ENCODE measurements at places on chromosomes 5 and 9.

GRCh38 chr9:87786423-87786822, 60.5 kb downstream of the CTSL start:
- DNase-seq: no peak

- DNase-seq: no peak
These were observed 18.9 kb downstream of the FNBP1 start for GRCh38 chr9:130023994-130024596.

GRCh38 chr5:110268985-110269384, 457.5 kb downstream of the TMEM232 start:
- DNase-seq: no peak

- no peak for DNase-seq
These were observed 14.0 kb downstream of the NFX1 start for GRCh38 chr9:33304362-33304761.

GRCh38 chr5:133603711-133604110, 8.6 kb downstream of the FSTL4 start:
- DNase-seq: no peak

GRCh38 chr9:119991797-119992196, 588.2 kb downstream of the CDK5RAP2 start:
- DNase-seq: no peak

- DNase-seq: no peak
These were observed 9.3 kb downstream of the PCDHGA12 start for GRCh38 chr5:141439411-141440141.

DNA sequence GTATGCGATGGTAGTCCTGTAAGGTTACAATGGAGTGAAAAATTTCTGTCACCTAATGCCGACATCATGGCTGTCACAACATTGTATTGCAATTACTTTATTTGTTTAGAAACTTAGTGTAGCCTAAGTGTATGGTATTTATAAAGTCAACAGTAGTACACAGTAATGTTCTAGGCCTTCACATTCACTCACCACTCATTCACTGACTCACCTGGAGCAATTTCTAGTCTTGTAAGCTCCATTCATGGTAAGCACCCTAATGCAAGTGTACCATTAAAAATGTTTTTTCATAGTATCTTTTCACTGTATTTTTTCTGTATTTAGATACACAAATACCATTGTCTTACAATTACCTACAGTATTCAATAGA, 58.5 kb downstream of the ATP10B start:
- DNase-seq: no peak

DNA sequence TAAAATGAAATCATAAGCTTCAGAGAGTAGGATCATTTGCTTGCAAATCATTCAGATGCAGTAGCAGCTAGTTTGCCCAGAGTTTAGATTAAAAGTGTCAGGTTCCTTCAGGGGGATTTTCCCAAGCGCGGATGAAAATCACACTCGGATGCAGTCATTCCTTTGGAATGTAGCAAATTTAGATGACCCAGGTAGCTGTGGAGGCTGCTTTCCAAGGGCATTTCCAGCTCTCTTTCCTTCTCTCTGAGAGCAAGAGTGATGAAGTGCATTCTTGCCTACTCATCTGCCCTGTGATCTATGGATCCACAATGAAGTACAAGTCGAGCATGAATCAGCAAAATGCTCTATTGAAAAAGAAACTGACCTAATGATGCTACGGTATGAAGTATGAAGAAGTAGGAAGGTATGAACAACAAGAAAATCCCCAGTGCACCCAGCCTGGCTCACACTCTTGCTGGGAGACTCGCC, 200.2 kb downstream of the PLK2 start:
- DNase-seq: peak; percentile 62

- no peak for DNase-seq
These were observed 5.2 kb downstream of the DNM1 start for GRCh38 chr9:128208386-128208785.

GRCh38 chr9:82608487-82608886, 454.5 kb downstream of the RASEF start:
- no peak for DNase-seq

GRCh38 chr5:113067635-113068344, 91.2 kb downstream of the DCP2 start:
- DNase-seq: no peak

GRCh38 chr9:15404171-15404570, 18.5 kb upstream of the SNAPC3 start:
- no peak for DNase-seq

GRCh38 chr5:172670005-172670402, 28.9 kb downstream of the NEURL1B start:
- no peak for DNase-seq

- DNase-seq: no peak
These were observed 9.4 kb upstream of the BOD1 start for GRCh38 chr5:173625673-173626504.

GRCh38 chr5:39501397-39501796, 76.6 kb upstream of the DAB2 start:
- no peak for DNase-seq

GRCh38 chr9:107465467-107466451, 23.8 kb downstream of the KLF4 start:
- peak; percentile 91 for DNase-seq

DNA sequence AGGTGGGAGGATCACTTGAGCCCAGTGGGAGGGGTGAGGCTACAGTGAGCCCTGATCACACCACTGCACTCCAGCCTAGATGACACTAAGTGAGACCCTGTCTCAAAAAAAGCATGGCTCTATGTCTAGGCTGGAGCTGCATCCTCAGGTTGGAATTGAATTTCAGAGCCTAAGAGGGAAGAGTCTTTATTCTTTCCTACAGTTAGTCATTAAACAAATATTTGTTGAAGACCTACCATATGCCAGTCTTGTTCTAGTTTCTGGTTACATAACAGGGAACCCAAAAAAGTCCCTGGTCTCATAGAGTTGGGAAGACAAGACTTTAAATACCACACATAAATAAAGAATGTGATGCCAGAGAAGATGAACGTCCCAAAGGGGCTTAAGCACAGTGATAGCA, 6.9 kb upstream of the GRPEL2 start:
- no peak for DNase-seq

DNA sequence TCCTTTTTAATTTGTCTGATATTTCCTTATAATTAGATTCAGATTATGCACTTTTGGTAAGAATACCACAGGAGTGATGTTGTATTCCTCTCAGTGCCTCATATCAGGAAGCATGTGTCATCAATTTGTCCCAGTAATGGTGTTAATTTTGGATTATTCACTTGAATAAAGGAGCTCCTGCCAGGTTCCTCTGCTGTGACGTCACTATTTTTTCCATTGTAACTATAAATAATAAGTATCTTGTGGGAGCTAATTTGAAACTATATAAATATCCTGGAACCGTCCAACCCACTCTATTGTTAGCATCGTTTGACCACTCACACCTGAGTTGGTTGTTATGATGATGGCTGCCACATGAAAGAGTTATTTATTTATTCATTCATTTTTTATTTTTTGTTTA, 107.9 kb downstream of the INVS start:
- DNase-seq: no peak

DNA sequence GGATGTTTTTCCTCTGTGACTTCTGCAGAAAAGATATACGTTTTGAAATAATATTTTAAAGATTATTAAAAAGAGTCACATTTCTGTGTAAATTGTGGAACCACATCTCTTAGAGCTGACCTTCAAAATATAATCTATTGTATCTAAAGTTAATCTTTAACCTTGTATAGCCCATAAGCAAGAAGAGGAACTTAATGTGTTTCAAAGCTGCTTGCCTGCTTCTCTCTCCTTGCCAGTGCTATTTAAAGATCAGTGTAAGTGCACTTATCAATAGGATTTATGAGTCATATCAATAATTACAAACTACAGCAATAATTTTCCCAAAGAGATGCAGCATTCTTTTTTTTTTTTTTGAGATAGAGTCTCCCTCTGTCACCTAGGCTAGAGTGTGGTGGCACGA, 29.4 kb upstream of the GDA start:
- DNase-seq: no peak

DNA sequence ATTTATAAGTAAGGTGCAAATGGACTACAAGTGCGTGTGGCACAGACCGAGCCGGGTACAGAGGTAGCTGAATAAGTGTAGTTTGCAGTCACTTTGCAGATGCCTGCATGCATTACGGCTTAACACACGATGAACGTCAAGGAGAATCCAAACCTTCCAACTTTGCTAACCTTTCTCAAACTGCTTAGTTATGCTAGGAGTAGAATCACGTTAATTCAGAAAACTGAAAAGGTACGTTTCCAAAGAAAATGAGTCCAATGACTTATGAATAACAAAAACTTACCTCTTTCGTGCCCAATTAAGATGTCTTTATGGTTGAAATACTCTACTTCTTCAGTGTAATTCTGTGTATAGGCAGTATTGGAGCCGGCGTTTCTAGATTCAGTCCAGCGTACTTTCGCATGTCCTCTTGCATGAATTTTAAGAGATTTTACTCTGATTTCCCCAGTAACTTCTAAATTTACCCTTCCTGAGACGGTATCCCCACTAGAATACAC, 539 bp downstream of the ARRDC3 start:
- no peak for DNase-seq

- DNase-seq: no peak
These were observed 112.6 kb downstream of the CAVIN4 start for GRCh38 chr9:100690438-100690837.

DNA sequence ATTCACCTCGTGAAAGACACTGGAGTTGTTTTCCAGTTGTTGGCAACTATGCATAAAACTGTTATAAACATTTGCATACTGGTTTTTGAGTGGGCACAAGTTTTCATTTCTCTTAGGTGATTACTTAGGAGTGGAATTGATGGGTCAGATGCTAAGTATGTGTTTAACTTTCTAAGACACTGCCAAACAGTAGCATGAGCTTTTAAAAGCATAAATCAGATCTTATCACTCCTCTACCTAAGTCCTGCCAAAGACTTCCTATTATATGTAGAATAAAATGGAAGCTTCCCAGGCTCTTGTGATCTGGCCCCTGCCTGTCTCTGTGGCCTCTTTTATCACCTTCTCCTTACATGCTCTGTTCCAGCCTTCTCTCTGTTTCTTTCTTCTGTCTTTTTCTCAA, 72.6 kb downstream of the SH3RF2 start:
- DNase-seq: no peak

GRCh38 chr5:62592558-62592957, 13.9 kb downstream of the LRRC70 start:
- no peak for DNase-seq

- DNase-seq: no peak
These were observed 182.9 kb upstream of the NUDT12 start for GRCh38 chr5:103745353-103746065.

- no peak for DNase-seq
These were observed 114.8 kb downstream of the HSD17B3 start for GRCh38 chr9:96187151-96187555.

GRCh38 chr5:174149989-174150388, 104.5 kb downstream of the NSG2 start:
- no peak for DNase-seq

- peak; percentile 49 for DNase-seq
These were observed 44.1 kb downstream of the GAS1 start for GRCh38 chr9:86902991-86903733.

DNA sequence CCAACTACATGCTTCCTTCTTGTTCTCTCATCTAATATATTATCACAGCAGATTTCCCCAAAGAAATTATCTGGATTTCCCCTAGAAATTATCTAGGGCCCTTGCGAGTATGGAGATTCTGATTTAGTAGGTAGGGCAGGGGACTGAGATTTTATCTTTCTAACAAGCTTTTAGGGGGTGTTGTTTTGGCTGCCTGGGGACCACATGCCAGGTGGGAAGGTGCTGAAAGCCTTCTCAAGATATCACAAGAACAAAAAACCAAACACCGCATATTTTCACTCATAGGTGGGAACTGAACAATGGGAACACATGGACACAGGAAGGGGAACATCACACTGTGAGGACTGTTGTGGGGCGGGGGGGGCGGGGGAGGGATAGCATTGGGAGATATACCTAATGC, 146.5 kb upstream of the CDH10 start:
- DNase-seq: no peak

- DNase-seq: no peak
These were observed 74.1 kb downstream of the PAX5 start for GRCh38 chr9:36959681-36960574.
